ENCODE measurements at places on chromosomes 11 and 22. TPM values are rescaled to one million over a fixed set of nuclear protein-coding genes. Genes with fewer than 3 reads are reported as not detected.

ANO1 gene
- not detected for total RNA-seq

TMEM9B gene
- total RNA-seq = 30.2 TPM

KRTAP5-11 gene
- total RNA-seq = not detected

OPCML gene
- not detected for total RNA-seq

OR4D5 gene
- not detected for total RNA-seq

SLCO2B1 gene
- not detected for total RNA-seq

PRR33 gene
- not detected for total RNA-seq

VSTM5 gene
- total RNA-seq = not detected

PGA4 gene
- total RNA-seq = not detected

PHOX2A gene
- total RNA-seq = not detected

RASL10A gene
- 3.0 TPM for total RNA-seq

FJX1 gene
- 36.5 TPM for total RNA-seq

TSSK2 gene
- not detected for total RNA-seq
